ENCODE measurements at places on chromosomes 1 and 21.

DNA sequence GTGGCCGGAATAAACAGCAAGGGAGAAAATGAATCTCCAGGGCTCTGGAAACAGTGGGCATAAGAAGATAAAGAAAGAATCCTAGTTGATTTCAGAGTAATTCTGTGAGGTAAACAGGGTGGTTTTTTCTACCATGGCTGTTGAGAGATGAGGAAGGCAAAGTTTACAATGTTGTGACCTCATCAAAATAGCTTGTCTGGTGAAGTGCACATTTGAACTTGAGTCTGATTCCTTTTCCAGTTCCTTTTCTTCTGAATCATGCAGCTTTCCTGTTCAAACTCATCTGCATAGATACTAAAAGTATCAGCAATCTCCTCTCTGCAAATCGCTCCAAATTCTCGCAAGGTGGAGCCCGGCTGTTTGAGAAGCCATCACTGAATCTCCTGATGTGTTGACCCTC, 161.7 kb downstream of the PLPP3 start:
- DNase-seq = no peak

DNA sequence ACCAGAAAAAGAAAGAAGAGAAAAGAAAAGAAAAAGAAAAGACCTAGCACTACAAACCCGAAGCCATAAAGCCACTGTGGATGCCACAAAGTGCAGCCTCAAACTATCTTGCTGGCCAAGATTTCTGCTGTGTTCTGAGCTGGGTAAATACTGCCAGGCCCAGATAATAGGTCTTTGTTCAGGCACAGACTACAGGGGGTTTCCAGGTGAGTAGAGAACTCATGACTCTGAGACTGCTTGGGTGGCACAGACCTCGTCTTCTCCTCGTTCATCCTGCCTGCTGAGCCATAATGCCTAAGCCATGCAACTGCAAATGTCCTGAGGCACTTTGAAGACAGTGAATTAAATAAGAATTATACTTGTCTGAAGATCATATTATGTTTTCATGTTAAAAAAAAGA, 651.8 kb downstream of the LMO4 start:
- no peak for DNase-seq

- DNase-seq = no peak
Observed at GRCh38 chr1:109427171-109427467, 871 bp upstream of the PSMA5 start.

DNA sequence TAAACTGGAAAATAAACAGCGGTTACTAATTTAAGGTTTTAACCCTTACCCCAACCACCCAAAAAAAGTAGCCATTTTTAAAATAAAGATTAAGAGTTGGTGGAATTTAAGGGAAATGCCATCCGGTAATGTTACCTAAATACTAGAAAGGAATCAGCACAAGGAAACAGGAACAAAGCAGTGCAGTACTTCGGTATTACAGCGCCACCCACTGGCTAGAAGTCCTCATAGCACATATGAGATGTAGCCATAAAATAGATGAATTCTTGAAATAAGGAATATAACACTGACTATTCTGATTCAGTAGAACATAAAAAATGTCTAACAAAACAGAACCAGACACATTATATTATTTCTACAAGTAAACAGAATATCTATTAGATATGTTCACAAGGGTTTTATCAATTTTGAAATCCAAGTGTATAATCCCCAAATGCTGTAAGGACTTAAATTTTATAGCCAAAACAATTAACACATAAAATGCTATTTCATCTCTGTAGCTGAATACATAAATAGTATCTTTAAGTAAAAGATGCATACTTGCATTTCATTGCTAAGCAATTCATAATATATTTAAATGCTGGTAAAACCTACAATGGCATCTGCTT, 58.8 kb downstream of the FRRS1 start:
- DNase-seq = peak; percentile 29

DNA sequence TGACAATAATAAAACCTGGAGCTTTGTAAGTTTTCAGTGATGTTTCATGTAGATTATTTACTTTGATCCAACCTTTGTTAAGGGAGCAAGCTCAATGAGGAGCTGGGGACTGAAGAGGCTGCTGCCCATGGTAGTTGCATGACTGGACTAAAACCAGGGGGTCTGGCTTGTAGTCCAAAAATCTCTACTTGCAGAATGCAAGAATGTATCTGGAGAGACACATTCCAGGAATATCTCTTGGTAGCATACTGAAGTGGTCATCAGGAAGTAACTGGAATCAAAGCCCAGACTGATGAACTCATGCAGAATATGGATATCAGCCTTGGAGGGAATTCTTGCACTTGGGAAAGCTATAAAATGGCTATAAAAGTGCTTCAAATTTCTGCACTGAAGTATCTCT, 5.8 kb upstream of the KIAA0040 start:
- no peak for DNase-seq

GRCh38 chr1:28921286-28921869, 7.0 kb downstream of the EPB41 start:
- no peak for DNase-seq

GRCh38 chr1:111976842-111977241, 12.6 kb downstream of the KCND3 start:
- DNase-seq = no peak

DNA sequence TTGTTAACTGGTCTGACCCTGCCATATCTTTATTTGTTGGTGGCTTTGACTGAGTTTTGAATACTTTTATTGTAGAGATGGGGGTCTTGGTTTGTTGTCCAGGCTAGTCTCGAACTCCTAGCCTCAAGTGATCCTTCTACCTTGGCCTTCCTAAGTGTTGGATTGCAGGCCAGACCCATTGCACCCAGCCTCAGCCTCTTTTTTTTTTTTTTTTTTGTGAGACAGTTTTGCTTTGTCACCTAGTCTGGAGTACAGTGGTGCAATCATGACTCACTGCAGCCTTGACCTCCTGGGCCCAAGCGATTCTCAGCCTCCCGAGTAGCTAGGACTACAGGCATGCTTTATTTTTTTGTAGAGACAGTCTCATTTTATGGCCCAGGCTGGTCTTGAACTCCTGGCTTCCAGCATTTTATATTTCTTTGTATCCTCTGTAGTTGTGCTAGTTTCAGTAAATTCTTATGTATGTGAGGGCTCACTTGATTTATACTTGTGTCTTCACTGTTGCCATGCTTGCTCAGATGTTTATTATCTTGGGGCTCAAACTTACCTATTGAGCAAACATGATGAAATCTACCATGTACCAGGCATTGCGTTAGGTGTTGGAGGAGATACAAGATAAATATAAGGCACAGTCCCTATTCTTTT, 24.1 kb downstream of the THRAP3 start:
- no peak for DNase-seq

GRCh38 chr1:181541458-181541857, 58.1 kb downstream of the CACNA1E start:
- no peak for DNase-seq

GRCh38 chr1:10899490-10900250, 103.2 kb upstream of the CASZ1 start:
- DNase-seq = no peak

DNA sequence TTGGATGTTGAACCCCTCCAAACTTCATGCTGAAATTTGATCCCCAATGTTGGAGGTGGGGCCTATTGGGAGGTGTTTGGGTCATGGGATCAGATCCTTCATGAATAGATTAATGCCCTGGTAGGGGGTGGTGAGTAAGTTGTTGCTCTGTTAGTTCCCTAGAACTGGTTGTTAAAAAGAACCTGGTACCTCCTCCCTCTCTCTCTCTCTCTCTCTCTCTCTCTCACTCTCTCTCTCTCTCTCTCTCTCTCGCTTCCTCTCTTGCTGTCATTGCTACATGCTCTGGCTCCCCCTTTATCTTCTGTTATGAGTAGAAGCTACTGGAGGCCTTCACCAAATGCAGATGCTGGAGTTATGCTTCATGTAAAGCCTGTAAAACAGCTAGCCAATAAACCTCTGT, 498.2 kb upstream of the NR5A2 start:
- DNase-seq = no peak

DNA sequence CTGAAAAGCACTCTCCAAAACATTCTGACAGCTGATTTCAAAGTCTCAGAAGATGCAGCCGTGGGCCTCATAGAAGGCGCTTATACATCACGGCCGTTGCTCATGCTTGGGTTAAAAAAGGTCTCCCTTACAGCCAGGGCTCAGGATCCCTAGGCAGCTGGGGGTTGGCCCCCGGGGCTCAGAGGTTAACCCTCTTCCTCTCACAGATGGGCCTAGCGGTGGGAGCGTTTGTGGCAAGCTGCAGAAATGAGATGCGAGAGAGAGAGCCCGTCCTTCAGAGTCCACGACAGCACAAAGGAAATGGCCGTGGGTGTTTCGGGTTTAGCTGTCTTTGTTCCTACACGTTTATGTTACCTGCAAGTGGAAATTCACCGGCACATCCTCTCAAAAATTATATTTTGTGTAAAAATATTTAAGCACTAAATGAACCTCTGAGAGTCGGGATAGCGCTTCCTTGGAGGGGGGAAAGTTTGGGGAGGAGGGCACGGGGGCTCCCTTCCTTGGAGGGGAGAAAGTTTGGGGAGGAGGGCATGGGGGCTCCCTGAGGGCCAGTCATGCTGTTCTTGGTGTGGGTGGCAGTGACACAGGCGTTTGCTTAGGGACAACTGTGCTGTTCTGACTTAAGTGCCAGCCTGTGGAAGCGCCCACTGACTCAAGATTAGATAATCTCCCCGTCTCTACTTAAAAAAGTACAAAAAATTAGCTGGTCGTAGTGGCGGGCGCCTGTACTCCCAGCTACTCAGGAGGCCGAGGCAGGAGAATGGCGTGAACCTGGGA, 20.5 kb upstream of the PRDM15 start:
- no peak for DNase-seq

DNA sequence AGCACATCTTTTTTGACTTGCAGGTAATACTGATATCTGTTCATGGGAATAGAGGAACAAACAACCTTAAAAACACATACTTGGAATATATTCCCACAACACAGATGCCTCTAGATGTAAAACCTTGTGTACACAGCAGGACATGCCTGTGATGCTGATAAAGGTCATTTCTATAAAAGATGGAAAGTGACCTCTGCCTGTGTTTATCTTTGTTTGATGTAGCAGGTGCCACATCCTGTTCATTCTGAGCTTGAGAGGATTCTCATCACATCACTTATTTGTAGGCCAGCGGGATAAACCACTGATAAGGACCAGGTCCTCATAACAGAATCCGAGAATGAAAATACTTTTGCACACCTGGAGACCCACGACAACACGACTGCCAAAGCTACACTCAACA, 133.7 kb downstream of the SMYD2 start:
- no peak for DNase-seq

DNA sequence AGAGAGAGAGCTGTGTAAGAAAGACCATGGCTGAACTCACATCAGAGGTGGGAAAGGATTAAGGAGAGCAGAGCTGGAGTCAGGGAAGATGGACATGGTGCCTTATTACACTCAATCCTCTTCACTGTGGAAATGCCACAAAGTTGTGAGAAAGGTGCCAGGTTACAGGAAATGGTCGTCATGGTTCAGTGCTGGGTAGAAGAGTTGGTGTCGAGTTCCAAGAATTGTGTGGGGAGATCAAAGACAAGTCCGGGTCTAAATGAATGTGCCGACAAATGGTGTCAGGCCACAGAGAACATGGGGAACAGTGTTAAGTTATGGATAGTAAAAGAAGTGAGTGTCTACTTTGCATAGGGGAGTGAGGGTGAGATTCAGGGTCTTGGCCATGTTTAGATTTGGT, 40.9 kb downstream of the LAMC2 start:
- DNase-seq = no peak

GRCh38 chr1:7873801-7874795, 21.2 kb upstream of the UTS2 start:
- DNase-seq = no peak

GRCh38 chr1:239744851-239745250, 346.8 kb upstream of the FMN2 start:
- DNase-seq = no peak

GRCh38 chr1:29218223-29218622, 12.5 kb downstream of the MECR start:
- no peak for DNase-seq

- DNase-seq = no peak
Observed at GRCh38 chr1:148307583-148308185, 155.6 kb upstream of the NBPF11 start.

GRCh38 chr1:85220756-85221201, 20.0 kb upstream of the SYDE2 start:
- DNase-seq = no peak

DNA sequence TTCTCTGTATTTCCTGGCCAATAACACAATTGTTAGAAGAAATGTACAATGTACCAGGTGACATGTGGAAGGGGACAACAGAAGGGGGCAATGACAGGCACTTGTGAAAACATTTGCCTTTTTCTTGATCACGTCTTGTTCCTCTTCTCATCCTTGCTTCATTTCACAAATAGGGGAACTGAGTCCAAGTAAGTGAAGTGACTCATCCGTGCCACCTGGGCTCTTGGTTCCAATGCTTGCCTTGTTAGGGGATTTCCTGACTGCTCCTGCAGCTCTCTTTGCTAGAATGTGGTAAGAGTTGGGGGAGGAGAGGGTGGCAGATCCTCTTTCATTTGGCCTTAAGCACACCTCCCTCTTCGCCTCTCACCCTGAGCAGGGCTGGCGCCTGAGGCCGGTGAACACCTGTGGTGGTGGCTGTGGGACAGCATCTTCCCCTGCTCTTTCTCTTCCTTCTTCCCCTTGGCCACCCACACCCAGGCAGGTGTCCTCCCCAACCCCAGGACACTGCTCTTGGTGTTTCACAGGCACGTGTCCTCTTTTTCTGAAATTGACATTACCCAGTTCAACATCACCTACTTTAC, 2.2 kb upstream of the RHEX start:
- no peak for DNase-seq

- no peak for DNase-seq
Observed at GRCh38 chr1:20194757-20195461, 8.6 kb upstream of the PLA2G2C start.

DNA sequence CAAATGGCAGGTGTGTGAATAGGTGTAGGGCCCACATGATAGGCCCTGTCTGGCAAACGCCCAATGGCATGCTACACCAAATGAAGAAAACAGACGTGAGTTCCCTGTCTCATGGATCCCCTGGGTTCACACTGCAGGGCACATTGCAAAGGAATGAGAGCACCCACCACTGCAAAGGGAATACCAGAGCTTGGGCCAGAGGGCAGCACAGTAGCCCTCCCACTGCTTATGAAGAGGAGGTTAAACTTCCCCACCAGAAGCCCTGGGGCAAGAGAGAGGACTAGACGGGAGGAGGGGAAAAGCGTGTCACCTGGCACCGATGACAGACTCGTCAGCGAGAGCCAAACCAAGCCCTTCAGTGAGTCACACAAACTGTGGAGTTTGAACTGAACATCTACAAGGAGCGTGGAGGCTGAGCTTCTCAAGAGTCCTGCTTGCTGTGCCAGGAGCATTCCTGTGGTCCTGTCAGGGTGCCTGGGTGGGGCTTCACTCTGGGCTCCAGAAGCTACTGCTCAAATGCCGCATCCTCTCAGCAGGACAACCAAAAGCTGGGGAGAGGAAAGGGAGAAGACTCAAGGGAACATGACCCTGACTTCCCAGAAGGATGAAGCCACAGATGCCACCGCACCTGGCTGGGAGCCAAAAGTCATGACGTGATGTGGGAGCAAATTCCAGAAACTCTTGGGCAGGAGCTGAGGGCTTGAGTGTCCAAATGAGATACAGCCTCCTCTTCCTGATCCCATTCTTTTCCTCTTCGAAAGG, 61.1 kb downstream of the TOMM20 start:
- DNase-seq = peak; percentile 39
